CD8-positive, alpha-beta memory T cell (primary cell): ENCODE measurements at places on chromosomes 2 and 18.

DNA sequence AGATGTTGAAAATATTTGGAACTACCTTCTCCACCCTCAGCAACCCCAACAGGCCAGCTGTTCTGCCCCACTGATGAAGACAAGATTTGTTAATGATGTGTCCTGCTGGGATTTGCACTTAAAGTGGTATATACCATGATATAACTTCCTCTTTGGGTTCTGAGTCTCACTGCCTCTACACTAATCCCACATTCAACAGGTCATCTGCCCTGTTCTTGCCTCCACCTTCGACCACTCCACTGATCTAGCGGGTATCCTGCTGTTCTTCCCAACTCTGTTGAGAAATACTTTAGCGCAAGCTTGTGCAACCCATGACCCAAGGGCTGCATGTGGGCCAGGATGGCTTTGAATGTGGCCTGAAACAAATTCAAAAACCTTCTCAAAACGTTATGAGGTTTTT, 72.7 kb downstream of the LRP1B start:
- DNase-seq: no peak

- no peak for DNase-seq
Observed at GRCh38 chr2:128591861-128592822, 273.5 kb upstream of the HS6ST1 start.

DNA sequence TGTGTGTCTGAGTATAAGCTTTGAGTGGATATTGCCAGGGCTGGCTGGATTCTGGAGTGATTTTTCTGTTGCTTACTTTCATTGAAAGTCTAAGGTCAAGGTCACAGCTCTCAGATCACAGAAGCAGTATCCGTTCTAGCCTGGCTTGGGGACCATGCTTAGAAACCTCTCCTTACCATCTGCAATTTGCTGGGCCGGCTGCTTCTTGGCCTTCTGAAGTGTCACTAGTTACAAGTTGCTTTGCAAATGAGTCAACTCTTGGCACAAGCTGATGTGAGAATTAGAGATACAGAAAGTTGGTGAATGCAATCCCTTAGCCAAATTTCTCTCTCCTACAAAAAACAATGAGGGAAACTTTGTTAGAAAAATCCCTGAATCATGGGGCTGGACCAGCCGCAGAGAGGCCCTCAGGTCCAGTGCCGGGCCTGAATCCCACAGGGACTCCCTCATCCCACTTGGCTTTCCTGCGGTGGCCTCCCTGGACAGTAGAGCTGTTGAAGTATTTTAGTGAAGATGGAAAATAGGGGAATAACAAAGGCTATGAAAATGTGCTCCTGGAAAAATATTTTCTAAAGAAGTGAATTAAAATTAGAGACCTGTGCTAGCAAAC, 92.7 kb upstream of the CNGA3 start:
- no peak for DNase-seq

- DNase-seq: no peak
Observed at GRCh38 chr18:66599190-66599589, 4.7 kb downstream of the CDH19 start.

- DNase-seq: no peak
Observed at GRCh38 chr2:226552571-226553285, 246.9 kb downstream of the IRS1 start.

DNA sequence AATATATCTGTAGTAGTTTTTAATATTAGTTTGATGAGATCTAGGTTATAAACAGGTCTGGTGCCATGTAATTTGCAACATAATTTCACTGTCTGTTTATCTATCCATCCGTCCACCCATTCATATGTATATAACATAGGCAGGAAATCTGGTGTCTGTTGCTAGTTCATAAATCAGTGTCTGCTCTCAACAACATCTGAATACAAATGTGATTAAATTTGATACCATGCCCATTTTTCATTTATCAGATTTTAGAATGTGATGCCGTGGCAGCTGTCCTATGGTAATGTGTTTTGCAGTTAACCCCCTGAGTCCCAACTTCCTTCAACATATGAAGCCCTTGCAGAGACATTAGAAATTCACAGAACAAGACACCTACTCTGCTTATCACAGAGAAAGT, 228.4 kb downstream of the CMPK2 start:
- no peak for DNase-seq

- DNase-seq: no peak
Observed at GRCh38 chr2:202642567-202642966, 7.8 kb downstream of the FAM117B start.

- DNase-seq: no peak
Observed at GRCh38 chr2:237408335-237409000, 5.5 kb downstream of the COL6A3 start.

- DNase-seq: no peak
Observed at GRCh38 chr2:128279786-128280157, 38.9 kb downstream of the HS6ST1 start.

DNA sequence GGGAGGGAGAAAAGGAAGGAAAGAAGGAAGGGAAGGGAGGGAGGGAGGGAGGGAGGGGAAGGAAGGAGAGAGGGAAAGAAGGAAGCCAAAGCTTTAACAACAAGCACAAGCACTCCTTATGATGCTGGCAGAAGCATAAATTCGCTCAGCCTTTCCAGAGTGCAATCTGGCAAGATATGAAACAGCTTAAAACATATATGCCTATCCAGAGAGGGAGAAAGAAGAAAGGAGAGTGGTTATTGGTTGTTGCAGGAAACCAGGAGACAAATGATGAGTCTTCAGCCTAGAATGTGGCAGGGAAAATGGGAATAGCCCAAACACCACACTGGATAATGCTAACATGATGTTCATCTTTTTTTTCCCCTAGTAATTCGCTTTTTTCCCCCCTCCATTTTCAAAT, 64.0 kb downstream of the STPG4 start:
- DNase-seq: no peak

DNA sequence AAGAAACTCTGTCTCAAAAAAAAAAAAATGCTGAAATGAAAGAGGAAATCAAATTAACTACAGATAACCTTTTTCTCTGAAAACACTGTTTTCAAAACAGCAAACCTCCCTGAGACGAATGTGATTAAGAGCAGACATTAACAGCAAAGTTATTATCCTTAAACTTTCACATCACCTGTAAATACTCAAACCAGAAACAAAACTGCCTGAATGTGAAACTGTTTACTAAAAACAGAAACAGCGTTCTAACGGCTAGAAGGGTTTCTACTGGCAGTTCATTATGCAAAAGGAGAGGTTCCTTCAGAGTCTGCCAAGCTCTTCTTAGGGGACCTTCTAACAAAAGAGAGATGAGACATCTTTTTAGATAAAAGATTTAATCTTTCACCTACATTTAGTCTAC, 45.9 kb downstream of the PNO1 start:
- no peak for DNase-seq

DNA sequence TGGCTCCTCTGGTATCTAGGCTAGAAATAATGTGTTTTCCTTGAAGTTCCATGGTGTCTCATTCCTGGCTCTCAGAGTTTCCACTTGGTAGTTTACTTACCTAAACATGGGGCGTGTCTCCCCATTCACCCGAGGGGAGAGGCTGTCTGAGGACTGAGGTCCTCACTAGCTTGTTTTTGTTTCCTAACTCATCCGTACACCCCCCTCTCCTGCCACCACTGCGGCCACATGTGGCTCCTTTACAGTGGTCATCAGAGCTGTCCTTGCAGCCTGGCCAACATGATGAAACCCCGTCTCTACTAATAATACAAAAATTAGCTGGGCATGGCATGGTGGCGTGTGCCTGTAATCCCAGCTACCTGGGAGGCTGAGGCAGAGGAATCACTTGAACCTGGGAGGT, 106.0 kb downstream of the ASAP2 start:
- no peak for DNase-seq

DNA sequence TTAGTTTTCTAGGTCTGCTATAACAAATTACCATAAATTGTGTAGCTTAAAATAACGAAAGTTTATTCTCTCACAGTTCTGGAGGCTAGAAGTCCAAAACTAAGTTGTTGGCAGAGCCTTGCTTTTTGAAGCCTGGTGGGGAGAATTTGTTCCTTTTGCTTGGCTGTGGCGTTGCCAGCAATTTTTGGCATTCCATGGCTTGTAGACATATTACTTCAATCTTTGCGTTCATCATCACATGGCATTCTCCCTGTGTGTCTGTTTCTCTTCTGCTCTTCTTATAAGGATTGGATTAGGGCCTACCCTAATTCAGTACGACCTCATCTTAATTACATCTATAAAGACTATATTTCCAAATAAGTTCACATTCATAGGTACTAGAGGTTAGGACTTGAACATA, 217.7 kb downstream of the MBD5 start:
- no peak for DNase-seq
